ENCODE measurements at places on chromosomes 16 and 17.

DNA sequence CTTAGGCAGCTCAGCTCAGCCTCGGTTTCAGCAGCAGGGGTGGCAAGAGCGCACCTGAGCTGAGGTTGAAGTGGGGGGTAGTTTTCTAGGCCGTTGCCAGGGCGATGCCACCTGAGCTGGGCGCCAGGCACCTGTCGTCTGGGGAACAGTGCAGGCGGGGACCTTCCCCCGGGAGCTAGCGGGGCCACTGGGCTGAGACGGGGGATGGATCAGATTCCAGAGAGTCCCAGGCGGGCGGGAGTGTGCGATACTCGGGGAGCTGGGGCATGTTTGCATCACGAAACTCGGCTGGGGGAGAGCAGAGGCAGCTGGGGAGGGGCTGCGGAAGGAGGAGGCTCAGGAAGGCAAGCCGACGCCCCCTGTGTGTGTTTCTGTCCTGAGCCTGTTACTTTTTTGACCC is 477 bp upstream of the CLDN9 start:
- DNase-seq = no peak
- H3K4me1 ChIP-seq = no peaks in the 10 kb centered on the region
- H3K27ac ChIP-seq = no peak overlapping the region
- H3K4me3 ChIP-seq = no peak overlapping the region
- H3K36me3 ChIP-seq = no peaks in the 10 kb centered on the region

DNA sequence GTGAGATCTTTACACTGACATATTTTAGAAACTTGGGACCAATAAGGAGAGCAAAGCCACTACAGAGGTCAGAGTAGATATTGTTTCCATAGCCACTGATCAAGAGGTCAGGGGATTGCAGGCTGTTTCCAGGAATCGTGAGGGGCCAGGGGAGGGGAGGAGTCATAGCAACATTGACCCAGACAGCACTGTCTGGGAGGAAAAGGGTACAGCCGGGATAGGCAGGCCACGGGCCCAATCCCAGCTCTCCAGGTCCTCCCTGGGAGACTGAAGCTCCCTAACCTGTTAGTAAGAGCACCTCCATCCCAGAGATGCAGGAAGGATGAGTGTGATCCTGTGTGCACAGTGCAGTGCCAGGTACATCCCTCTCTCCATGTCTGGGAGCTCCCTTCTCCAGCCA is 48.5 kb upstream of the TMEM132E start:
- H3K27ac ChIP-seq = no peak overlapping the region
- no peak for DNase-seq
- H3K27me3 ChIP-seq = peaks cover 27% of the 10 kb centered on the region
- no peaks in the 10 kb centered on the region for H3K4me1 ChIP-seq

GRCh38 chr16:88009563-88010342 is 58.5 kb downstream of the BANP start:
- H3K27ac ChIP-seq = no peak overlapping the region
- no peak for DNase-seq
- H3K36me3 ChIP-seq = peaks cover 11% of the 10 kb centered on the region
- no peaks in the 10 kb centered on the region for H3K27me3 ChIP-seq
- no peaks in the 10 kb centered on the region for H3K4me1 ChIP-seq

GRCh38 chr17:3433741-3434140 is at the start of gene OR1E2:
Gene OR1E2, minus strand, starts transcription at chr17:3433841. Its CDS starts 0 bp downstream, at chr17:3433841.
- H3K4me1 ChIP-seq = no peaks in the 10 kb centered on the region
- DNase-seq = no peak
- H3K27me3 ChIP-seq = no peaks in the 10 kb centered on the region
- no peak within 1 kb of the TSS for H3K27ac ChIP-seq
- no peak within 1 kb of the TSS for H3K4me3 ChIP-seq
- H3K36me3 ChIP-seq = no peaks in the 10 kb centered on the region

- H3K27ac ChIP-seq = no peak overlapping the region
- H3K4me3 ChIP-seq = no peak overlapping the region
- H3K36me3 ChIP-seq = no peaks in the 10 kb centered on the region
These were observed 226.7 kb upstream of the CDH13 start for GRCh38 chr16:82400046-82400445.

DNA sequence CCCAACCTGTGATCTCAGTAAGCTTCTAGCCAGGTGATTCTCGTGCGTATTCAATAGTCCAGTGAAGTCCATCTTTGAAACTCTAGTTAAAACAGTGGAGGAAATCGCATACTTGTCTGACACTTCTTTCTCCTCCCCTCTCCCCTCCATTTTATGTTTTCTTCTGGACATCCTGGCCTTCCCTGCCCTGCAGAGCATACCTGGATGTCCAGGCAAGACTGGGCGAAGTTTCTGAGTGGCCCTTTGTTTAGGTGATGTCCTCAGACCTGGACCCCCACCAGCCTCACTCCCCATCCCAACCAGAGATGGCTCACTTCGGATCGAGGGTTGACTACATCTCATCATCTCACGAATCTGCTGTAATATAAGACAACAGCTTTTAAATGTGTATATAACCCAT is 65.7 kb downstream of the CCDC182 start:
- DNase-seq = no peak
- no peaks in the 10 kb centered on the region for H3K4me1 ChIP-seq
- H3K27ac ChIP-seq = no peak overlapping the region

GRCh38 chr16:89981414-89981813 is 32.9 kb downstream of the DEF8 start:
- H3K27me3 ChIP-seq = no peaks in the 10 kb centered on the region
- DNase-seq = no peak
- H3K4me3 ChIP-seq = no peak overlapping the region
- peaks cover 54% of the 10 kb centered on the region for H3K36me3 ChIP-seq
- no peak overlapping the region for H3K27ac ChIP-seq

DNA sequence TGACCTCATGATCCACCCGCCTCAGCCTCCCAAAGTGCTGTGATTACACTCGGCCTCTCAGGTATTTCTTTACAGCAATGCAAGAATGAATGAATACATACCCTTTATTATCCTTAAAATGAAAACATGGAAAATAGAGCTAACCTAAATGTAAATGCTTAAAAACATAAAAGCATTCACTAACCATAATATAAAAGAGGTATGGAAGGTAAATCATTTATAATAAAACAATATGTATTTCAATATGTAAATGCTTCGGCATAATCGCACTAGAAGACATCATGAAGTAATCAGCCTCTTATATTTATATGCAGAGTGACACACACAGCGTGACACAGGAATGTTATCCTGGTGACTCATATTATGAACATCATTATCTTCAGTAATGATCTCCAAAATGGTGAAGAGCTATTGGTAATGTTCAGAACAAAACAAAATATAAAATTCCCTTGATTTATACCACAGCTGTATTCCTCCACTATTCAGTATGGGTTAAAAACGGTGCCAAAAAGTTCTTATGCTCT is 53.9 kb downstream of the AIPL1 start:
- peaks cover 20% of the 10 kb centered on the region for H3K27me3 ChIP-seq
- no peaks in the 10 kb centered on the region for H3K4me1 ChIP-seq

DNA sequence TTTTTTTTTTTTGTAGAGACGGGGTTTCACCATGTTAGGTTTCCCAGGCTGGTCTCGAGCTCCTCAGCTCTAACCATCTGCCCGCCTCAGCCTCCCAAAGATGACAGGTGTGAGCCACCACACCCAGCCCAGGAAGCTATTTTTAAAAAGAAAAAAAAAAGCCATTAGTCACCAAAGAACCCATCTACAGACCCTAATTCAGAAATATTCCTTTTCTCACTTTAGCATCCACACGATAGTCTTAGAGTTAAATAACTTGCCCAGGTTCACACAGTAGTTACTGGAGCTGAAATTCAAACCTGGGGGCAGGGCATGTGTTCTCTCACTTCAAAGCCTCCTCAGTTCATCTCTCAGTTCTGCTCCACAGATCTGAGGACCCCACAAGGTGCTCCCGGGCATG is 70.3 kb upstream of the NOL11 start:
- H3K27me3 ChIP-seq = no peaks in the 10 kb centered on the region
- H3K27ac ChIP-seq = no peak overlapping the region
- DNase-seq = no peak
- no peaks in the 10 kb centered on the region for H3K4me1 ChIP-seq

- no peaks in the 10 kb centered on the region for H3K36me3 ChIP-seq
- no peaks in the 10 kb centered on the region for H3K4me1 ChIP-seq
- H3K4me3 ChIP-seq = no peak overlapping the region
- peaks cover 35% of the 10 kb centered on the region for H3K27me3 ChIP-seq
- no peak for DNase-seq
These were observed 36.1 kb downstream of the WNT3 start for GRCh38 chr17:46782250-46782953.
